Activated CD4-positive, alpha-beta T cell treated with anti-CD3 and anti-CD28 coated beads, Interleukin-2, amount 10 ng/mL, durations not matched to agents 7 days and 5 days (primary cell): ENCODE measurements at places on chromosomes 3 and 15. TPM values are rescaled to one million over a fixed set of nuclear protein-coding genes. Genes with fewer than 3 reads are reported as not detected.
A peak's percentile ranks its signal among the peaks of the same experiment; 100 is the strongest.

Gene MYL3
- total RNA-seq, result not detected

Gene CCRL2
- 5.8 TPM for total RNA-seq

Gene DAZL
- total RNA-seq, result not detected

Gene PLS1
- total RNA-seq, result 2.1 TPM

Gene MESP2
- not detected for total RNA-seq

Gene GOLGA6D
- total RNA-seq, result not detected

Gene FES
- 10.7 TPM for total RNA-seq

Gene CCNB2
- total RNA-seq, result 107 TPM

Gene ROBO1
- total RNA-seq, result 0.55 TPM

Gene GRAMD2A
- not detected for total RNA-seq

Gene FNDC3B
- total RNA-seq, result 13.4 TPM

Gene MNS1
- 0.23 TPM for total RNA-seq

Gene SLTM
- total RNA-seq, result 128 TPM

- no peak for DNase-seq
Measured at GRCh38 chr15:27341780-27342343, 370.9 kb downstream of the GABRG3 start.

DNA sequence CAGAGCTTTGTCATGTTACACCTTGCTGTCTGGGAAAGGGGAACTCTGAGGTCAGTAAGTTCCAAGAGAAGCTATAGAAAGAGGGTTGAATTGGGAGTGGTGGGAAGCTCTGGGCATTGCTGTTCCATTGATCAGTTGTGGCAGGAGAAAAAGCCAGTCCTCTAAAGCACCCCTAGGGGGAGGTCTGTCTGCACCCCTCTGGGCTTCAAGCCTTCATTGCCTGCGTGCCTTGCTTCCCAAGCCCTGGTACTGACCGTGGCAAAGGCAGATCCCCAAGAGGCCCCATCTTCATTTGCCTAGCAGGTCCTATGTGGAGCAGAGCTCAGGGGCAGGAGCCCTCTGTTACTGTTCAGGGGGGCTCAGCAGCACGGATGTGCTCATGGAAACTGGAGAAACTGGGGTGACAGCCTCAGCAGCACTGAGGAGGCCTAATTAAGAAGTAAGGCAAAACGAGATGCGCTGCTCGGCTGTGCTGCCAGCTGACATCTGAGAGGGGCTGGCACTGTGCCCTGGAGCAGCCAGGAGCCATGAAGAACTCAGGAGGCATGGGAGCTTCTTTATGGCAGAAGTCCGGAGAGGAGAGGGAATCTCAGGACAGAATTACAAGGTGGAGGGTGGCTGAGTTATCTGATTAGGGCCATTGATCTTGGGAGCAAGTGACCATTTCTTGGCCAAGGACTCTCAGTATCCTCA, 270.9 kb downstream of the RPLP1 start:
- no peak for DNase-seq

DNA sequence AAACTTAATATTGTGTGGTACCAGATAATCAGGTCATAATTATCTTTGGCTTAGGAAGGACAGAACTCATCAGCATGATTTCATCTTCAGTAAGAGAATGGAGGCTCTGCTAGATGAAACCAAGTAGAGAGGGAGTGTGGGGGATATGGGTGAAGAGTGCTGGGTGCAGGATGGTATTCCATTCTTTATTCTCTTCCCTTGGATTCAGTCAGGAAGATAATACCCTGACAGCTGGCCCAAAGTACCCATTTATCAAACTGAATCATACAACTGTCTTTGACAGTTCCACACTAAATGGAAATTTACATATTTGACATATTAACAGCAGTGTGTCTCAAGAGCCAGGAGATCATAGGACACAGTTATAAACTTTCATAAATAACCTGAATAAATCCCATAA, 44.7 kb downstream of the GOLIM4 start:
- DNase-seq, result no peak

GRCh38 chr3:127003601-127004280, 20.8 kb downstream of the PLXNA1 start:
- DNase-seq, result no peak

- no peak for DNase-seq
Measured at GRCh38 chr3:49310677-49311076, 29.2 kb downstream of the USP4 start.

DNA sequence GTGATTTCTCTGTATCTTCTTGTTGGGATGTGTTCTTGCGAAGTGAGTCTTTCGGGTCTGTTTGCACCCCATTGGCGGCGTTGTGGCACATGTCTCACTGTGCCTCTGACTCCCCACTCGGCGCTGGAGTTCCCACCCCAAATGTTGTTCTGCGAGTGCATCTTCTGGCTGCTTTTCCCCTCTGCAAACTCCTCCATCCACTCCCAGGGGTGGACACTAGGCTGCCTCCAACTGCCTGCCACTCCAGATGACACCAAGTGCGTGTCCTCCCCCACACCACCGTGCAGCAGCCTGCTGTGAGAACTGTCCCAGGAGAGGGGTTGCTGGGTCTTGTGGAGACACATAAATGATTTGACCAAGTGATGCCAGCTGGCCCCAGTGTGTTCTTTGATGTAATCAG, 17.6 kb downstream of the EFCC1 start:
- DNase-seq, result no peak

- no peak for DNase-seq
Measured at GRCh38 chr15:30865257-30865656, 38.5 kb upstream of the FAN1 start.

GRCh38 chr15:72907733-72908132, 124.2 kb upstream of the ADPGK start:
- DNase-seq, result no peak

DNA sequence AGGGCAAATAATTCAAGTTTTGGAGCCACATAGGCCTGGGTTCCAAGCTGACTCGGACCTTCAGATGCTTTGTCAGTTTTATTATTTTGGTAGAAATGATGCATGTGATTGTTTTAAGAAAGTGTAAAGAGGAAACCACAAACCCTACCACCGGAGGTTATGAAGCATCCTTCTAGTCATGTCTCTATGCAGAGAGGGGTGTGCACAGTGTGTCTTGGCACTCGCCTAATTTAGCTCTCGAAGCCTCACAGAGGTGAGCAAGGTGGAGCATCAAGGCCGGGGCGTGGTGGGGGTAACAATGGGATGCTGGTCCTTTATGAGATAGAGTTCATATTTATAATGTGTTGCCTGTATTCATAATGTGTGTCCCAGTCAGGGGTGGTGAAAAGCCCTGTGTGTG, 63.7 kb upstream of the SMAD6 start:
- DNase-seq, result peak; percentile 37

- DNase-seq, result no peak
Measured at GRCh38 chr3:106837616-106838015, 539.6 kb upstream of the CCDC54 start.

- DNase-seq, result no peak
Measured at GRCh38 chr3:48064292-48064829, 48.1 kb upstream of the MAP4 start.

GRCh38 chr3:152291649-152292066, 22.9 kb downstream of the MBNL1 start:
- DNase-seq, result no peak

GRCh38 chr3:168060317-168060716, 35.4 kb downstream of the GOLIM4 start:
- DNase-seq, result no peak

- DNase-seq, result no peak
Measured at GRCh38 chr3:157958457-157958856, 147.8 kb downstream of the SHOX2 start.

DNA sequence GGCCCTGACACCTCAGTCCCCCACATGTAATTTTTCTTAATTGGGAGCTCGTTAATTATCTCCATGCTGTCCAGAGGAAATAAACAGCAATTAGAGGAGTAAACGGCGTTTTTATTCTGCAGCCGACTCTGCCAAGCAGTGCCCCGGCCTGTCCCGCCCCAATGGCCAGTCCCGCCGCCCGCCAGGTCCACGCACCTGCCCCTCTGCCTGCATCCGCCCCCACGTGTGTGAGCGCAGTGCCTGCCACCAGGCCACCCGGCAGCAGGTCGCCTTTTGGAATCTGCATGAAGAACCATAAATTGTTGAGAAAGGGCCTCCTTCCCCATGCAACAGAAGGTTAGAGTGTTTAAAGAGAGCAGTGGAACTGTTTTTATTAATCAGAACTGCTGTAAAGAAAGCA, 87.5 kb upstream of the LINGO1 start:
- no peak for DNase-seq

DNA sequence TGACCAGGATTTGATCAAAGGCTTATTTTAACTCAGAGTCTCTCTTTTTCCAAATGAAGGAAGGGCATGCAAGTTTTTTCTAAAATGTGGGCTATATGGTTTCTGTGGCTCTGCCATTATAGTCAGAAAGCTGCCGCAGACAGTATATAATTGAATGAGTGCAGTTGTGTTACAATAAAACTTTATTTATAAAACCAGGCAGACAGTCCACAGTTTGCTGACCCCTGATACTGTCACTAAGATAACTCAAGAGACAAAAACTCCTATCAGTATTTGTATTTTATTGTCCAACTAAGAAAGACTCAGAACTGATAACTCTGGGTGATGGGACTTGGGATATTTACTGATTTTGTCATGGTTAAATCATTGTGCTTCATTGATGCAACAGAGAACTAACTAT, 4.9 kb downstream of the ALDH1A2 start:
- DNase-seq, result no peak

- no peak for DNase-seq
Measured at GRCh38 chr3:106423321-106424225, 554.8 kb upstream of the CBLB start.

GRCh38 chr3:152314677-152315353, 46.1 kb downstream of the MBNL1 start:
- DNase-seq, result no peak

DNA sequence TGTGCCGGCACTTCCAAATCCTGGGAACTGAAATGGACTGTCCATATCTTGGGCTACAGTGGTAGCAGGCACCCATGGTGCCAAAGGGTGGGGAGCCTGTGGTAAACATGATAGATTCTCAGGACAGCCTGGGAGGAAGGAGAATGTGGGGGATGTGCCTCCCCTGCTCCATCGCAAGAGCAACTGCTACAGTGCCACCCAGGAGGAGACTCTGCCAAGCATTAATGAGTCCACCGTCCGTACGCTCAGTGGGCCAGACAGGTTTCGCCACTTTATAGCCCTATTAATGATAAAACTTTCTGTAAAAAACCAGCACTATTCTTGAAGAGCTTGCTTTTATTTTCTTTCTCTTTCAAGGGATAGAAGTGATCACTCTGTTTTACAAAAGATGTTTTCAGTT, 75.2 kb downstream of the FMN1 start:
- DNase-seq, result no peak

- no peak for DNase-seq
Measured at GRCh38 chr15:55403531-55403930, 4.6 kb downstream of the CCPG1 start.
